Activated CD8-positive, alpha-beta memory T cell treated with anti-CD3 and anti-CD28 coated beads for 1 hour (primary cell): ENCODE measurements at places on chromosomes 12 and 14.

GRCh38 chr14:59918824-59919569 is 947 bp upstream of the LRRC9 start:
- DNase-seq = no peak

DNA sequence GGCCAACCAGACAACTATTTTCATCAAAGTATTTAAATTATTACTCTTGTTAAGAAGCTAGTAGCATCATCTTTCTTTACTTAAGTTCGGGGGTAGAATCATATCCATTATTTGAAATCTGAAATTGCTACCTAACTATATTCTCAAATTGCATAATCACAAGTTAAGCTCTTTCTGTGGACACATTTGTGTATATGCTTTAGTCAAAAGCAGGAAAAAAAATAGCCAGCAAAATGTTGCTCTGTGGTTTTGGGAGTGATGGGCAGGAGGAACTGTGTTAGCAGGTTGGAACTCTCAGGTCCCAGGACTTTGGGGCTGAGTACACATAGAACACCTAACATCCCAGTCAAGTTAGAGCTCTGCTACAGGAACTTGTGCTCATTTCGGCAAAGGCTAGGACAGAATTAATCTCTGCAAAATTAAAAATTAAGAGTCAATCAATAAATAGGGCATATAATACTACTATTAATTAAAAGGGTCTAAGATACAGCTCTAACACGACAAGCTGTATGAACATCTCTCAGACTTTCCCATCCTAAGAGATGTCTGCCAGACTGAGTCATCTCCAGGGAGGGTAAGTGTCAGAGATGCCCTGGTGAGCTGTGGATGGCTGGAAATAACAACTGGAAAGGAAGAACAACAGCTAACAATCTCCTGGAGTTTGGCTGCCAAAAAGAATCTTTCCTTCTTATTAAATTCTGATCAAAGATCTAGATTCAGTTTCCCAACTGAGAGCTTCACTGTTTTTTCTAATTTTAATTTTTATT is 203.5 kb upstream of the GZMB start:
- no peak for DNase-seq

GRCh38 chr14:55593698-55594097 is 13.7 kb downstream of the KTN1 start:
- no peak for DNase-seq

DNA sequence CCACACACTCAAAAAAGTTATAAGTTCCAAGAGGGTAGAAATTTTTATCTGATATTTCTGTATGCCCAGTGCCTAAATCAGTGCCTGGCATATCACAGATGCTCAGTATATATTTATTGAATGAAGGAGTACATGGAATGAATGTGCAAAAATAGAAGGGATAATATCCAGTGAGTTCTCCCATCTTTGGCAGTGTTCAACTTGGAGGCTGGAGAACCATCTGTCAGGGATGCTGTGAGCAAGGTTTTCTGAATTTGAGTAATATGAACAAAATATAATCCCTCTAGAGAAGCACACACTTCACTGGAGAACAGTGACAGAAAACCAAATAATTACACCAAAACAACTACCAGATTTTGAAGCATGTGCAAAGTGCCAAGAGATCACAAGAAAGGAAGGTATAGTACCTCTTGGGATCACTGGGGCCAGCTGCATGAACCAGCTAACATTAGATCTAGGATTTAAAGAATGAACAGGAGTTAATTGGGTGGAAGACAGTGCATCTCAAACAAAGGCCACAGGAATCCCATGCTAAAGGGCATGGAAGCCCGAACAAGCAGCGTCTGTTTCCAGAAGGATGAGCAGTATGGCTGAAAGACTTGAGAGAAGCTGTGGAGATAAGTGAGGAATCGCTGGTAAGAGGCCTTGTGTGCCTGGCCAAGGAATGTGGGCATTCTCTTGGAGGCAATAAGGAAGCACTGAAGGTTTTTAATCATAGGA is 11.5 kb downstream of the SLC8A3 start:
- no peak for DNase-seq

DNA sequence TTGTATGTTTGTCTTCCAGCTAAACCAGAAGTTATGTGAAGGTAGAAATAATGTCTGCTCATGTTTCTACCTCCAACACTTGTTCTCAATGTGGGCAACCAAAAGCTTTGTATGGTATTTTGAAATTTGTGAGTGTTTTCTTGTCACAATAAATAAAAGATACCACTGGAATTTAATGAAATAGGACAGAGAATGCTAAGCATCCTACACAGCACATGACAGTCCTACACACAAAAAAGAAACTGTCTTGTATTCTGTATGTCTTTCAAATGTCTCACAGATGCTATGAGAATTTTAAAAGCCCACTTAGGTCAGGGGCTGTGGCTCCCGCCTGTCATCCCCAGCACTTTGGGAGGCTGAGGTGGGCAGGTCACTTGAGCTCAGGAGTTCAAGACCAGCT is 68.9 kb downstream of the RALGAPA1 start:
- no peak for DNase-seq

GRCh38 chr14:81427348-81428058 is 27.4 kb upstream of the STON2 start:
- DNase-seq = no peak

GRCh38 chr12:114769634-114770033 is 85.7 kb upstream of the TBX3 start:
- DNase-seq = no peak
